ENCODE measurements at places on chromosomes 5 and 9.

- no peak for DNase-seq
Measured at GRCh38 chr9:76519075-76519835, 60.3 kb downstream of the GCNT1 start.

- DNase-seq, result no peak
Measured at GRCh38 chr9:112063586-112063985, 111.5 kb downstream of the SUSD1 start.

- DNase-seq, result peak; percentile 70
Measured at GRCh38 chr5:98827161-98827560, 53.7 kb downstream of the RGMB start.

GRCh38 chr5:80937584-80938356, 22.4 kb upstream of the RASGRF2 start:
- no peak for DNase-seq

Measured in GM23338 (cell line).